ENCODE measurements at places on chromosomes 12 and 14. TPM values are rescaled to one million over a fixed set of nuclear protein-coding genes. Genes with fewer than 3 reads are reported as not detected.

Gene FLVCR2
- total RNA-seq = 7.9 TPM

Gene MYH6
- not detected for total RNA-seq

Gene SERPINA12
- not detected for total RNA-seq

Gene DNAI7
- total RNA-seq = 0.28 TPM

Gene DENND5B
- 17.8 TPM for total RNA-seq

Gene GALC
- total RNA-seq = 12.8 TPM

Gene HOXC12
- total RNA-seq = not detected

Gene CCDC197
- not detected for total RNA-seq

Gene TDRD9
- total RNA-seq = 2.5 TPM

Gene PRDM4
- total RNA-seq = 18.6 TPM

Gene KRT3
- total RNA-seq = not detected

Gene SLC4A8
- total RNA-seq = 1.3 TPM

Gene AKAP6
- 4.0 TPM for total RNA-seq

Gene ACSS3
- total RNA-seq = 6.3 TPM

Gene LRTM2
- not detected for total RNA-seq

Gene OR6C68
- not detected for total RNA-seq

Gene NXPH4
- 4.4 TPM for total RNA-seq

Gene DPY19L2
- total RNA-seq = 1.9 TPM

Gene TEX22
- total RNA-seq = 0.28 TPM

Gene ADAMTS20
- not detected for total RNA-seq

Gene ACSM4
- not detected for total RNA-seq

Gene OR6C2
- total RNA-seq = not detected

Gene KLHL28
- total RNA-seq = 13.8 TPM

Gene CINP
- 57.3 TPM for total RNA-seq

Gene TAC3
- not detected for total RNA-seq

Gene AICDA
- not detected for total RNA-seq

Gene ESR2
- under 0.01 TPM for total RNA-seq

Gene LIN52
- 12.1 TPM for total RNA-seq

Gene GUCY2C
- not detected for total RNA-seq
